Activated CD4-positive, alpha-beta T cell treated with anti-CD3 and anti-CD28 coated beads for 24 hours (primary cell): ENCODE measurements at places on chromosomes 1 and 21.

DNA sequence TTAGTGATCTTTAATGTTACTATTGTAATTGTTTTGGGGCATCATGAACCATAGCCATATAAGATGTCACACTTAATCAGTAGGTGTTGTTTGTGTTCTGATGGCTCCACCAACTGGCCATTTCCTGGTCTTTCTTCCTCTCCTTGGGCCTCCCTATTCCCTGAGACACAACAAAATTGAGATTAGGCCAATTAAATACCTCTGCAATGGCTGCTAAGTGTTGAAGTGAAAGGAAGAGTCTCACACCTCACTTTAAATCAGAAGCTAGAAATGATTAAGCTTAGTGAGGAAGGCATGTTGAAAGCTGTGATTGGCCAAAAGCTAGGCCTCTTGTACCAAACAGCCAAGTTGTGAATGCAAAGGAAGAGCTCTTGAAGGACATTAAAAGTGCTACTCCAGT, 30.7 kb downstream of the PPP2R5A start:
- no peak for DNase-seq

GRCh38 chr1:226733304-226733703, 5.8 kb downstream of the ITPKB start:
- no peak for DNase-seq

DNA sequence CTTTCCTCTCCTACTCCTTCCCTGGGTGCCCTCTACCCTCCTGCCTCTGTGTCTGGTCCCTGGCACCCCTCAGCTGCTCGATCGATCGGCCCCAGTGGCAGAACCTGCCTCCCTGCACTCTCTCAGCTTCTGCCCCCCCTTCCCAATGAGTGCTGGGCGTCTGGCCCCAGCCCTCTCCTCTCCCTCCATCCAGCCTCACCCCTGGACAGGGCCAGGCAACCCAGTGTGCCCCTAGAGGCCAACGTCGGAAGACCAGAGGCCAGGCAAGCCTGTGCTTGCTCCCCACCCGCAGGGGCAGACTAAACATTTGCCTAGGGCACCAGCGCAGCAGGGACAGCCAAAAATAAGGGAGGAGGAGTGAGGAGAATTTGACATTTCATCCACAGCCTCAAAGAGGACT, 43.5 kb downstream of the LGR6 start:
- DNase-seq, result no peak

DNA sequence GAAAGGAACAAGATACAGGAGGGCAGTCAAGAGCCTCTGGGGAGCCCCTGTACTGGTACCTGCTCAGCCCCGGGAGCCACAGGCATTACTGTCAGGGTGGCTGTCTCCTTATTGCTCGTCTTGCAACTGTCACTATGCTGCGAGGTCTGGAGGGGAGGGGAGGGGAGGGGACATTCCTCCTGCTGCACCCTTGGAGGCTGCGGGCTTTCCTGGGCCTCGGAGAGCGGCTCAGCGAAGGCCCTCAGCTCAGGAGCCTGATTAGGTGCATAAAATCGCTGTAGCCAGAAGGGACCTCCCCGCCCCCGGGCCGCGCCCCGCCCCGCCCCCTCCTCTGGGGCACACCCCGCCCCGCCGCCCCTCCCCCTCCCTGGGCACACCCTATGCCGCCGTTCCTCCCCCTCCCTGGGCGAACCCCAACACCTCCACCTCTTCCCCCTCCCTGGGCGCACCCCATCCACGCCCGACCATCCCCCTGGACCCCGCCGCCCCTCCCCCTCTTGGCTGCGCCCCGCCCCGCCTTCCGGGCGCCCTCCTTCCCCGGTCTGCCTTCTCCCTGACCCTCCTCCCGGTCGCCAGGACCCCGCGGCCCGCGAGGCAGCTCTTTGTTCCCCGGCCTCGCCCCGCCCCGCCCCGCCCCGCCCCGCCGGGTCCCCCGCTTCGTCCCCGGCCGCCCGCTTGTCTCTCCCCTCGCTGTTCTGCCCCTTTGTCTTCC, 35.5 kb downstream of the CACHD1 start:
- peak; percentile 27 for DNase-seq

DNA sequence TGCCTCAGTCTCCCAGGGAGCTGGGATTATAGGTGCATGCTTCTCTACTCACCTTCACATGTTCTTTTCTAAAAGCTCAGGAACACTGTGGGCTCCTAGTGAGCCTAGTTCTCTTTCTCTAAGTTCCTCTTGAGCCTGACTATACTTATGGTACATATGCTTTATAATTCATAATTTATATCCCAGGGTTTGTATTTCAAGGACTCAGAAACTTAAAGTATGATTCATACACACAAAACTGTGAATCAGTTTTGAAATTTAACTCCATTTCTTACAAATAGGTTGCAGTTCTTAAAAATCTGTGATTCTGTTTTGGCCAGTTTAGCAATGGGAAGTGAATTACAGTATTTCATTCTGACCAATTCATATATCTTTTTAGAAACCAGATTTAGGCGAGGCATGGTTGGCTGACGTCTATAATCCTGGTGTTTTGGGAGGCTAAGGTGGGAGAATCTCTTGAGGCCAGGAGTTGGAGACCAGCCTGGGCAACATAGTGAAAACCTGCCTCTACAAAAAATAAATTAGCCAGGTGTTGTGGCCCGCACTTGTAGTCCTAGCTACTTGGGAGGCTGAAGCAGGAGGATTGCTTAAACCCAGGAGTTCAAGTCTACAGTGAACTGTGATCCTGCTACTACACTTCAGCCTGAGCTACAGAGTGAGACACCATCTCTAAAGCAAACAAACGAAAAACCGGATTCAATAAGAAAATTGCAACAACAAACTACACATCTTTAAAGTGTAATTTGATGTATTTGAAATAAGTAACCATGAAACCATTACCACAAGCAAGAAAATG, 15.6 kb downstream of the RASAL2 start:
- DNase-seq, result no peak

DNA sequence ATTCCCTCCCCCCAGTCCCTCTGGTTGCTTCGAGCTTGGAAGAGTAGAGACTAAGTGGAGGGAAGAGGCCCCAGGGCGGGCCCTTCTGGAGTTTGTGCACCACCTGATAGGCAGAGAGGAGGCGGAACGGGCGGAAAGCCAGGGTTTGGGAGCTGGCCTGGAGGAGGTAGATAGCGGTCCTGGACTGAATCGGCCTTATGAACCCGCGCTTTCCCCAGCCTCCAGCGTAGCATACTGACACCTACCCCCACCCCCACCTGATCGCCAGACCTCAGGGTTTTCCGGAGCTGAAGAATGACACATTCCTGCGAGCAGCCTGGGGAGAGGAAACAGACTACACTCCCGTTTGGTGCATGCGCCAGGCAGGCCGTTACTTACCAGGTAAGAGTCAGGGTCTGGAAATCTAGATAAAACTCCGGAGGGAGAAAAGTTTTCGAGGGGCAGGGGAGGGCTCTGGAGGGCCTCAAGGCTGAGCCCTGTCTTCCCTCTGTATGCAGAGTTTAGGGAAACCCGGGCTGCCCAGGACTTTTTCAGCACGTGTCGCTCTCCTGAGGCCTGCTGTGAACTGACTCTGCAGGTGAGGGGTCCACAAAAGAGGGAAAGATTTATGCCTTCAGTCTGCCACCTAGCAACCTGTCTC, 705 bp downstream of the UROD start:
- DNase-seq, result peak; percentile 37

DNA sequence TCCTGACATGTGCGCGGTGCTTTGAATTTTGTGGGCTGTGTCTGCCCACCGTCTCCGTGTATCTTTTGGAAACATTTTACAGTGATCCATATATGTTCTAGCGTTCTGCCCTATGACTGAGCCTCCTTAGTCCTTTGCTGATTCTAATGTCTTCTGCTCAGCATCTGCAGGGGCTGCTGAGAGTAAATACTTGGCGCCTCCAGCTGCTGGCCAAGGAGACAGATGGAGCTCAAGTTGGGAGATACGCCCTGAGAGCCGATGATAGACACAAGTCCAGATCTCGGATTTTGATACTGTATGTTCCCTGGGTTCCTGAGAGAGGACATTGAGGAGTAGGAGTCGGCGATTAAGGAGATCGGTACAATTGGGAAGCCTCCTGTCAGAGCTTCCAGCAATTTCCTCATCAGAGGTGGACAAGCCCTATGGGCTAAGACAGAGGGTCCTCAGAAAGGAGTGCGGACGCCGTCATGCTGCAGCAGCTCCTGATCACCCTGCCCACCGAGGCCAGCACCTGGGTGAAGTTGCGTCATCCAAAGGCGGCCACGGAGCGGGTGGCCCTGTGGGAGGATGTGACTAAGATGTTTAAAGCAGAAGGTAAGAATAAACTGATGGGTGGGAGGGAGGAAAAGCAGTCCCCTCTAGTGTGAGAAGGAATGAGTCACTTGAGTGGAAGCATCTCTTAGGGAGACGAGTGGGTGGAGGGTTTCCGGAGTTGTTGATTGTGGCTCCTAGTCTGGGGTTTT, 390 bp downstream of the ZFP69B start:
- DNase-seq, result peak; percentile 70

DNA sequence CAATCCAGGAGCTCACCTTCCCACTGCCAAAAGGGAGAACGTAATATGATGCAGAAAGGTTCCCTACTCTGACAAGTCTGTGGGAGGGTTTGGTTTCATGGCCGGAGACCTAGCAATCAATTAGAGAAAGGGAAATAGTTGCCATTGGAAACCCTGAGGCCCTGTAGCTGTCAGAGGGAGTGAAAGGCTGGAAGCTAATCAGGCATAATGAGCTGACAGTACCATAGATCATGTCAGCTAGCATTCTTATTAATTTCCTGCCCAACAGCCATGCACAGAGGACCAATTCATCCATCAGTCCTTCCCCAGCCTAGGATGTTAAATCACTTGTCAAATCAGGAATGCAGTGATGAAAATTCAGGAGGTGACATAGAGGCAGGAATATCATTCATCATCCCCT, 527.3 kb downstream of the PLPP3 start:
- no peak for DNase-seq

DNA sequence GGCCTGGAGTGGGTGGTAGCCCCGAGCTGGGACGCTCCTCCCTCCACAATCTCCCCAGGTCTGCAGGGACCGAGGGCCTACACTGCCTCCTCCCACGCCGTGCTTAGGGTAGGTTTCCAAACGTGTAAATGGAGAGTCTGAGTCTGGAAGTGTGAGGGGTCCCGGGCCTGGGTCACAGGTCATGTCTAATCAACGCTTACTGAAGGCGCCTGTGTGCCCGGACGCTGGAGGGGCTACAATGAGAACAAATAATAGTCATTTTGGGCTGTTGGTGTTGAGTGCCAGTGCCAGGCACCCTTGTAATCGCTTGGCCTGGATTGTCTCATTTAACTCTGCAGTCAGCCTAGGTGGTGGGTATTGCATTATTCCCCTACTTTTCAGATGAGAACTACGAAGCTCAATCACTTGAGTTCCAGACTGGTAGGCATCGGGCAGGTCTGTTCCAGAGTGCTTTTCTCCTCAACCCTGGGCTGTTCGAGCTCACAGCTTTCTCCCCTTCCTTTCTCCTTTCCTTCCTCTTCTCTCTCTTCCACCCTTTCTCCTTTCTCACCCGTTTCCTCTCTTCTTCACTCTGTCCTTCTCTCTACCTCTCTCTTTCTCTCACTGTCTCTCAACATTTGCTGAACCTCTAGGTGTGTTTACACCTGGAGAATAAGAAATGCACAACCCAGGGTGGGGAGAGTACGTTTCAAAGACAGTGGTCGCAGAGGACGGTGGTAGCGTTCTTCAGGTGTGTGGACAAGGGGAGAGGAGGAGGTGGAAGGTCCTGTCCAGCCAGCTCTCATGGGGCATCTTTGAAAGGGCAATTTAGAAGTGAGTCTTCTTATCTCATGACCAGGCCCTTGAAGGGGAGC, 883 bp downstream of the SLC66A1 start:
- DNase-seq, result no peak

- no peak for DNase-seq
These were observed 20.1 kb upstream of the PDE4B start for GRCh38 chr1:65772607-65773006.

- no peak for DNase-seq
These were observed 454.2 kb downstream of the SETD4 start for GRCh38 chr21:35606146-35606545.

GRCh38 chr1:96515925-96516324, 205.7 kb upstream of the PTBP2 start:
- no peak for DNase-seq

DNA sequence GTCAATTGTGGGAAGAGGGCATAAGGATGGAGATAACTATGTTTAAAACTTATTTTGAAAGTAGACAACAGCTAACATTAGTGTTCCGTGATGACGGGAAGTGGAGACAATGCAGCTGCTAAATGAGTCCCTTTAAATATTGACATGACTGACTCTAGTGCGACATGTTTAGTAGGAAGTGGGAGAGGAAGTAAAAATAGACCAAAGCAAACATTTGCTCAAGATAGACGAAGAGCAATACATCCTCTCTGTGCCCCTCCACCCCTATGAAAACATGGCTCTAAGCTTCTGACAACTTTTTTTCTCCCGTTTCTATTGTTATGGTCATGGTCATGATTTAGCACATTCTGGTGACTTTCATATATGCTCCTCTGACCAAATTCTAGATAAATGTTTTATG, 60.0 kb upstream of the HMCN1 start:
- DNase-seq, result no peak

DNA sequence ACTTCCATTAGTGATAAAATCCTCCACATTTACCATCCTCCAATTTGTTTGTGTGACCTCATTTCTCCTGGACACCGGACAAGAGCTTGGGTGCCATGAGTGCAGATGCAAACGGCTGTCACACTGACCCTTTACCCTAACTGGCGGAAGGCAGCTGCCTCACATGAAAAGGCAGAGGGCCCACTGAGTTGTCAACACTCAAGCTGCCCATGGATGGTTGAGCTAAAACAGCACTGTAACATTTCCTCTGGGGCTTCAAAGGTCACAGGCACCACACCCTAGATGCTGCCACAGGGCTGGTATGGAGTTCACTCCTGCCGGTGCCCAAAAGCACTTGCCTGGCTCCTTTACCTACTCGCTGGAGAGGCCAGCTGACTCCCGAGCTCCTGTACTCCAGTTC, 653.4 kb downstream of the KCNT2 start:
- no peak for DNase-seq

DNA sequence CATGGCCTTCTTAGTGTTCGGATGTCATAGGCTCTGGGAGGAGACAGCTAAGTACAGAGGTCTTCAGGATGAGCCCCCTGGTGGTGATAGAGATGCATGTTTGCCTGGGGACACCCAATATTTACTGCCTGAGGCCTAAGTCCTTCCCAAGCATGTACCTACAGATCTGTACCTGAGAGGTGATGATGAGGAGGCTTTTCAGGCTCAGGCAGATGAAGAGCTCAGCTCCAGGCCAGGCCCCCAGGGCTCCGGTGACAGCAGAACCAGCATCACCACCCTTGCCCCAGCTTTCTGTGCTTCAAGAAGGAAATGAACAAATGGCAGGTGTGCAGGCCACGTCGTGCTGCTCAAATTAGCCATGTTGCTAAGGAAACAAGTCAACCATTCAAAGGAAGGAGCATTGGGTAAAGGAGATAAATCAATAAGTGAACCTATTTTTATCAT, 21.1 kb downstream of the CACNA1E start:
- DNase-seq, result no peak

DNA sequence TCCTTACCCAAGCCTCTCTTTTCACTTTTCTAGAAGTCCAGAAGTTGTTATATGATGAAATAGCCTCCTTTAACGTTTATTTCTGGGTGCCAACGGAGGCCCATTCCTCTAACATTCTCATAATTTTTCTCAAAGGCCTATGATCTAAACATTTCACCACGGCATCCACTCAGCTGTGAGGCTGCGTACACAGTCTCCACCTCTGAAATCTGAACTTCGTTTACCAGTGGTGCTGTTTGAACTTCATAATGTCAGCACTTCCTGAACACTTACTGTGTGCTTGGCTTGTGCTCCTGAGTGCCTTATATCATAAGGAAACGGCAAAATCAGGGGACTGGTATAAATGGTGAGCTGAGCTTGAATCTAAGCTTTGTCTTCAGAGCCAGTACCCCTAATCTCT, 12.0 kb upstream of the RBP7 start:
- DNase-seq, result no peak
